ENCODE measurements at places on chromosomes 7 and 10.

- no peak for DNase-seq
These were observed 130.4 kb upstream of the MEOX2 start for GRCh38 chr7:15816835-15817426.

DNA sequence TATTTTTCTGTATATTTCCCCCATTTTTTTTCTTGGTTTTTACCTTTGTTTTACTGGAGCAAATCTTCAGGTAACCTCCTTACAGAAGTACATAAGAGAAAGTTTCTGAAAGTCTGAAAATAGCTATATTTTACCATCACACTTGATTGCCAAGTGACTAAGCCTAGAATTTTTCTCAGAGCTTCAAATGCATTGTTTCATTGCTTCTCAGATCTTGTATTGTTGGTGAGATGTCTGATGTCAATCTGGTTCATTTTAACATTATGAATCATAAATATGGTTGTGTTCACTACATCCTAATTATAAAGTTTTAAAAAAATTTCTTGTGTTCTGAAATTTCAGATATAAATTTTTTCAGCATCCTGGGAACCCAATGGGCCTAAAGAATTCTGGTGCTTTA is 228.2 kb downstream of the AHR start:
- no peak for DNase-seq

DNA sequence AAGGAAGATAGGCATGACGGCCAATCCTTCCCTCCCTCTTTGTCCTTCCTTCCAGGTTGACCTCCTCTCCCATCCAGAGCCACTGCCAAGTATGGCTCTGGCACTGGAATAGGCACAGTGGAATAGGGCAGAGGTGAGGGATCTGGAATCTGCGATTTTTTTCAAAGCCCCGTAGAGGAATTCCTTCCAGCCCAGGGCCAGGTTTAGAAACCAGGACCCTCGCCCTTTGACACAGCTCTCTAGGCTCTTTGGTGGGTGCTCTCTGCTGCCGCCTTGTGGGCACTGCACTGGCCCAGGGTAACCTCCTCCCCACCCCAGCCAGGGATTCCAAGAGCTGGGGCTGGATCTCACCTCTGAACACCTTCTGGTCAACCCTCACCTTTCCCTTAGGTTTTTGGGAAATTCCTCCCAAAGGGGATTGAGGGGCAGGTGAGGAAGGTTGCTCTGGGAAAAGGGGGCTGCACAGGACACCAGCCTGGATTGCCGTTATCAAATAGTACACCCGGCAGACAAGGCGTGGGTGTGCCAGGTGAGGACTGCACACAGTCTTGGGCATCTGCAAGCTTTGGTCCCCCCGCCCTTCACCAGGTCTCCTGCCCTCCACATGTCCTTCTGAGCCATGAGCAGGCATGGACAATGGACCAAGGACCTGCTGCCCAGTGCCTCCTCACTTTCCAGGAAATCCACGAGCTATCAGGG is 22.8 kb downstream of the C10orf105 start:
- no peak for DNase-seq

- DNase-seq, result no peak
These were observed 8.4 kb downstream of the RARRES2 start for GRCh38 chr7:150332852-150333635.

GRCh38 chr7:47371317-47371716 is 210.6 kb downstream of the TNS3 start:
- DNase-seq, result no peak
